ENCODE measurements at places on chromosomes 3 and 15. TPM values are rescaled to one million over a fixed set of nuclear protein-coding genes. Genes with fewer than 3 reads are reported as not detected.

The SI gene
- total RNA-seq: not detected

DNA sequence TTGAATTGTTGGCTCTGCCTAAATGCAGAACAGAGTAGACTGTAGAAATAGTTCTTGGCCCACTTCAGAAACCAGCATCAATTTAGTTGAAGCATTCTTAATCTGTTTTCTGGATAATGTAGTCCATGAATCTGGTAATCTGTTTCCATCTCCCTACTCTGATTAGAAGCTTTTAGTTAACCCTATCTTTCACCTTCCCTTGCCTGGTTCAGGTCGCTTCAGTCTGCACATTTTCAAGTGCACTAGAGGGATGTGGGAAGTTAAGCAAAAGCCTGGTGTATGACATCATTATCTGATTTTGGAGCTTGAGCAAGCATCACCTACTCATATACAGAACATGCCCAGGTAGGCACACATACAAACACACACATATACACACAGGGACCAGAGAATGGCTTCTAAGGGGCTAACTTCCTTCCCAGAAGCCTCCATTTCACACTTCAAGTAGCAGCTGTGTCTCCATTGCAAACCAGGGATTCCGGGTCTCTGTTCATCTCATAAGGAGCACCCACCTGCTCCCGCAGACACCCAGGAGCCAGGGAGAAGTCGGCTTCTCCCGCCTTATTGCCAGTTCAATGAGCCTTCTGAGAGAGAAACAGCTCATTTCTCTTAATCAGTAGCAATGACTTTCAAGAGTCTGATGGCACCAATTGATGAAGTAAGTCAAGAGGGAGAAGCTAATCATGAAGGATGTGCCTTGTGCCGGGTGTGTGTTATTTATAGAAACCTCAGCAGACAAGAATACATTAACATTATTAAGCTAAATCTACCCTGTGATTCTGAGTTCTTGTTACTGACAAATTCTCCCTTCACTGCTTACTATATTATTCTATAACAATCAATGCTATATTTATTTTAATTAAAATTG, 347.9 kb upstream of the STAC start:
- no peaks in the 10 kb centered on the region for H3K27me3 ChIP-seq
- no peak overlapping the region for H3K4me3 ChIP-seq
- DNase-seq: no peak

- H3K27ac ChIP-seq: no peak overlapping the region
- H3K4me1 ChIP-seq: no peaks in the 10 kb centered on the region
- DNase-seq: no peak
- H3K27me3 ChIP-seq: no peaks in the 10 kb centered on the region
These were observed 102.8 kb downstream of the SNRPN start for GRCh38 chr15:25057574-25057973.

DNA sequence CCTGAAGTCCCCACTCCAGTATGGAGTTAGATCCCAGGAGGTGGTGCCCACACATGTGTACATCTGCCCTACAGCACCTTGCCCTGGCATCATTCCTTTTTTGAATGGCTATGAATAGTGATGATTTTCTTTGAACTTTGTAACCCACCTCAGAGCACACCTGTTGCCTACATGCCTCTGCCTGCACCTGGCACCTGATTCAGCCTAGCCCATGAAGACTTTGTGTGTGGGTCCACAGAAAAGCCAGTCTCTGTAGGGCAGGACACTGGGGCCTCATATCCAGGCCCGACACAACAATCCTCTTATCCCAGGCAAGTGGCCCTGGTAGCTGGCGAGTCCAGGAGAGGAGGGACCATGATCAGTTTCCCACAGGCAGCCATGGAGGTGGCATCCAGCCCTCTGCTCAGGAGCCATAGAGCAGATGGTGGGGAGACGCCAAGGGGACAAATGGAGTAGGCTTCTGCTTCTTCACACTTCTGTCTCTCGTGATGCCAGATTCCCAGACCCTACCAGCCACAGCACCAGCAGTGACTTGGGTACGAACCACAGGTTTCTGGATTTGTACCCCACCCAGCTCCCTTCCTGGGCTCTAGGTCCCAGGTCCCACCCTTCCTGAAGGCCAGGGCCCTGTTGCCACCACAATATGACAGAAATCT, 230.7 kb downstream of the UACA start:
- H3K4me1 ChIP-seq: peaks cover 7% of the 10 kb centered on the region
- DNase-seq: no peak
- no peaks in the 10 kb centered on the region for H3K27me3 ChIP-seq
- H3K36me3 ChIP-seq: no peaks in the 10 kb centered on the region
- H3K4me3 ChIP-seq: no peak overlapping the region

The TMEM212 gene
- total RNA-seq: not detected

DNA sequence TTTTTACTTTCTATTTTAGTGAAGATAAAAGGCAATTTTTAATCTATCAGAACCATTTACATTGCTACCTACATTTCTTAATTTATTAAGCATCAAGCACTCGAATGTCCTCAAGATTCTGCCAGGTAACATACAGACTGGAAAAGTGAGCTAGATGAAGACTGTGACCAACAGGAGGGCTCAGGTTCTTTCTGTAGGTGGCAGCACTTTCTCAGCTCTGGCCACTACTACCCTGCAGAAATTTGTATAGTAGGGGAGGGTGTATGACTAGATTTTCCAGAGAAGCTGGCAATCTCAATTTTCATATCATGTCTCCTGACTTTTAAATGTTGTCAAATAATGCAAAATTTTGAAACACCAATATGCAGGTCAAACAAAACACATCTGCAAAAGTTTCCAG, 165.0 kb upstream of the SUCLG2 start:
- DNase-seq: peak; percentile 50
- H3K27me3 ChIP-seq: no peaks in the 10 kb centered on the region
- H3K4me3 ChIP-seq: no peak overlapping the region
- no peaks in the 10 kb centered on the region for H3K4me1 ChIP-seq
- H3K36me3 ChIP-seq: no peaks in the 10 kb centered on the region

GRCh38 chr3:183267140-183267539, 14.1 kb downstream of the B3GNT5 start:
- H3K4me3 ChIP-seq: no peak overlapping the region
- no peak overlapping the region for H3K27ac ChIP-seq
- no peaks in the 10 kb centered on the region for H3K27me3 ChIP-seq

GRCh38 chr15:77026501-77027110, 31.7 kb downstream of the PSTPIP1 start:
- H3K4me3 ChIP-seq: no peak overlapping the region
- no peak overlapping the region for H3K27ac ChIP-seq
- peaks cover 31% of the 10 kb centered on the region for H3K4me1 ChIP-seq
- no peaks in the 10 kb centered on the region for H3K27me3 ChIP-seq
- no peaks in the 10 kb centered on the region for H3K36me3 ChIP-seq

Measured in Karpas-422 (cell line).